ENCODE measurements at places on chromosomes 16 and 17.

- no peak for DNase-seq
Observed at GRCh38 chr17:72351365-72351764, 230.5 kb downstream of the SOX9 start.

DNA sequence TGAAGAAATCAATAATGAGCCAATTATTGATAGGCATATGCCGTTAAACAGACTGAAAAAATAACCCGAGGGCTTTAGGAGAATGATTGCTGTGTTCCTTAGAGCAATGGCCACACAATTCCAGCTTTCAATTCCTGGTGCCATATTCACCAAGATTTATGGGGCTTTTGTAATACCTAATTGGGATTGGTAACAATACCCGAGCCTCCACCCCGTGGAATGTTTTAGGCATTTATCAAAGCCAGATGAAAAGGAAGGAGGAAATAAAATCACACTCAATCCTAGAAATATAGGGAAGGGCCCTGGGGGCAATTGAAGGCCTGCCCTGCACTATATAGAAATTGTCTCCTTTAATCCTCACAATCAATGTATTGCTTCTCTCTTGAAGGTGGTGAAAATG lies 42.1 kb upstream of the MLYCD start:
- DNase-seq: no peak

GRCh38 chr17:45580924-45581323 lies 90.4 kb upstream of the PLEKHM1 start:
- DNase-seq: no peak

- no peak for DNase-seq
Observed at GRCh38 chr16:67989322-67990017, 9.2 kb upstream of the DPEP3 start.

Measured in naive thymus-derived CD4-positive, alpha-beta T cell (primary cell).